ENCODE measurements at places on chromosomes 4 and X.
A peak's percentile ranks its signal among the peaks of the same experiment; 100 is the strongest.

DNA sequence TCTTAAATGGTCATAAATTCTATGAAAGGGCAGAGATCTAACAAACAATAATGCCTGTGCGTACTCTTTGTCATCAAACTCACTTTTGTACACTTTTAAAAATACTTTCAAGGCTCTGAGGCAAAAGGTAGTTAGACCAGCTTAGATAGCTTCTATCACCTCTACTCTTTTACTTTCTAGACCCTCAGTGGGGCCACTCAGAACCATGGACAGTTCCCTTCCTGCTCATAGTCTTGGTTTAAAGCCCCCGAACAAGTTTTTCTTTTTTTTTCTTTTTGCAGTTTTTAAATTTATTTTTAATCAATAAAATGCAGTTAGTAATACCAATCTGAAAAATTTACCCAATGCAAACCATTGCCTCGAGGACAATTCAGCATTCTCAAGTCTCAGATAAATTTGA lies 460.5 kb upstream of the CNKSR2 start:
- DNase-seq, result no peak

GRCh38 chr4:10589799-10590198 lies 94.8 kb downstream of the CLNK start:
- no peak for DNase-seq

DNA sequence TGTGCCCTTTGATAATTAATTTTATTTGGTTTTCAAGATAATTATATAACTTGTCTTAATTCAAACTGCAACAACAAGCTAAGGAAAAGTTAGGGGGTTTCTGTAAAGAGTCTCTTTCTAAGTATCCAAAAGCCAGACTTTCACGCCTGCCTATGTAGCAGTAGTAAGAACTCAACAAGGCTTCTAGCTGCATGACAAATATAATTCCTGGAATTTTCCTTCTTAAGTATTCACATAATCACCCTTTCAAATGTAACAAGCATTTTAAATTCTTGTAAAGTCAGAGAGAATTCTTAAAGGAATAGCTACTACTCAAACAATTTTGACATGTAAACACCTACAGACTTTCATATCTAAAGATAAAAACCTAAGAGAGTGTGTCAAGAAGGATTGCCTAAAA lies 189.7 kb upstream of the NDST3 start:
- DNase-seq, result no peak

GRCh38 chrX:78063687-78064086 lies 40.4 kb upstream of the PGK1 start:
- no peak for DNase-seq

- no peak for DNase-seq
Measured at GRCh38 chr4:158590306-158590705, 68.6 kb downstream of the RXFP1 start.

DNA sequence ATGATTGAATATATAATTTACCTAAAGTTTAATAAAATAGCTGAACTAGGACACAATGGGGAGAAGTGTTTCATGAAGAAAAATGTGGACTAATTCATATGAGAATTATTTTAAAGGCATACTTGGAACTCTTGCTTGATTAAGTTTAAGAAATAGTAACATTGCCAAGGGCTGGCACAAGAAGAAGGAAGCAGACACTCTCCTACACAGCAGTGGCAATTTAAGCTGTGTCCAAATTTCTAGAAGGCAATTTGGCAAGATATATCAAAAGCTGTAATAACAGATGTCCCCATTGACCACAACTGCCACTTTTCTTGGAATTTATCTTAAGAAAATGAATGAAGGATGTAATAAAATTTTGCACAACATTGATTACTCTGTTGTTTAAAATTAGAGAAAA lies 209.5 kb upstream of the S100G start:
- no peak for DNase-seq

DNA sequence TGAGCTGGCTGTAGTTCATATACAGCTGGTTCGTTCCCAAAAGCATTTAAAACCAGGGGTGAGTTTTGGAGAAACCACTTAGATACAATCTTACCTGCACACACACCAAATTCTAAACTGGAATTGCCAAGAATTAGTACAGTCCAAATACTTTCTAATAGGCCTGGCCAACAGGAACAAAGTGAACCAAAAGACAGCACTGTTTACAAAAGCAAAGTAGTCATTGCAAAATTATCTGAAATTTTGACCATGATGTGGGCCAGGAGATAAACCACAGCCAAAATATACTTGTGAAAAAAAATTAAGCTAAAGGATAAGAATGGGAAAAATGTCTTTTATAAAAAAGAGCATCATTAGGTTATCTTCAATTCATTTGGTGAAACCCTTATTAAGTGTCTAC lies 37.9 kb upstream of the NAP1L5 start:
- DNase-seq, result no peak

DNA sequence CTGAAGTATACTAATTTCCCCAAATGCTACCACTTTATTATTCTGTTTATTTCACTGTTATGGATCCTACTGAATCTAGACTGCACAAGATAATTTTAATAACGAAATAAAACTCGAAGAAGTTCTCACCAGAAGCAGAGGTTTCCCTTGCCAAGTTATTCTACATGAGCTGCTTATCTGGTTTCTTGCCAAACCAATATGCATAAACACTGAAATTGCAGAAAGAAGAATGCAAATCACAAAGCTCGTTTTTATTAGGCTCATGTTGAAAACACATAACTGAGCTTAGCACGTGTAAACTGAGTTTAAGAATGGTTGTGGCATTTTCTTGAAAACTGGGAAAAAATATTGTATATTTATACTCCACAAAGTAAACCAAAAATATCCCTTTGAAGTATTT lies 35.9 kb downstream of the GRID2 start:
- no peak for DNase-seq

GRCh38 chrX:42869659-42870476 lies 91.9 kb upstream of the PPP1R2C start:
- no peak for DNase-seq

DNA sequence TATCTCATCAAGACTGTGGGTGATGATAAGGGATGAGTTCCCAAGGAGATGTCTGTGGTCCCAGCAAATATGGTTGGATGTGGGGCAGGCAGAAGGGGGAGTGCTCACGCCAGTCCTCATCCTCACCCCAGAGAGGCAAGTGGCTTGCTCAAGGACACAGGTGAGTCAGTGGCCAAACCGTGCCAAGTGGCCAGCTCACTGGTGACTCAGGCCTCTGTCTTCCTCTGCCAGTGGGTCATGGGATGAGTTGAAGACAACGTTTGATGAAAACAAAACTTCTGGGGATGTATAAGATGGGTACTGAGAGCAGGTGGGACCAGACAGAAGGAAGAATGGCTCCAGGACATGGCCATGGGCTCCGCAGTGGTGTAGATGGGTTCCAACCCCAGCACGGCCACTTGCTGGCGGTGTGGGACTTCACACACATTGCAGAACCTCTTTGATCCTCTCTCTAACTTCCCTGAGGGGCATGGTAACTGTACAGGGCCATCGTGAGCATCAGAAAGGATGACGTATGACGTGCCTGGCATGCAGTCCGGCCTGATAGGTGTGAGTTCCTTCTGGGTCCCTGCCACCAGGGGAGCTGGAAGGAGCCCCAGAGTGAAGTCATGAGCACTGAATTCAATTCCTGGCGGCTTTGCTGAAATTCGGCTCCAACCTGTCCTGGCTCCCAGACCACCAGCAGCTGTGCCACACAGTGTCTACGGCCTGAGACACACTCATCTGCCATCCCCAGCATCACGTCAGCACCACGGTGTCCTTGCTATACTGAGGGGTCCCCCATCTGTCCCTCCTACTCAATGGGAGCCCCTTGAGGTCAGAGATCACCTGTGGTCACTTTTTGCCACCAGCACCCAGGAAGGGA lies 41.3 kb upstream of the GPR78 start:
- peak; percentile 79 for DNase-seq

DNA sequence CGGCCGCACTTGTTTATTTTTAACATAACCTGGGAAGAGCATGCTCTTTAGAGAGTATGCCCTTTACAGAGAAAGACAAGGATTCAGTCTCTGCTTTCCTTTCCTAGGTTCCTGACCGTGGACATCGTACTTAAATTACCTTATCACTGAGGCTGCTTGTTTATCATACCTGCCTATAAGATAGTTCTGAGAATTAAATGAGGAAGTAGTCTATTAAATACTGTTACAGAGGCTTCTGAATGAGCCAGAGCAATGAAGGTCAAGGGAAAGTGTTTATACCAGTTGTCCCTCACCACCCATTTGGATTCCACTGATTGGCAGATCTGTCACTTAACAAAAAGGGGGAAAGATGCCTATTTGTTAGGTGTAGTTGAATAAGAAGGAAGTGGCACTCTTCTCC lies 10.0 kb downstream of the TXLNG start:
- DNase-seq, result no peak

- no peak for DNase-seq
Measured at GRCh38 chrX:131789664-131790063, 233.4 kb upstream of the STK26 start.

- DNase-seq, result no peak
Measured at GRCh38 chrX:13152518-13153185, 108.2 kb upstream of the FAM9C start.

DNA sequence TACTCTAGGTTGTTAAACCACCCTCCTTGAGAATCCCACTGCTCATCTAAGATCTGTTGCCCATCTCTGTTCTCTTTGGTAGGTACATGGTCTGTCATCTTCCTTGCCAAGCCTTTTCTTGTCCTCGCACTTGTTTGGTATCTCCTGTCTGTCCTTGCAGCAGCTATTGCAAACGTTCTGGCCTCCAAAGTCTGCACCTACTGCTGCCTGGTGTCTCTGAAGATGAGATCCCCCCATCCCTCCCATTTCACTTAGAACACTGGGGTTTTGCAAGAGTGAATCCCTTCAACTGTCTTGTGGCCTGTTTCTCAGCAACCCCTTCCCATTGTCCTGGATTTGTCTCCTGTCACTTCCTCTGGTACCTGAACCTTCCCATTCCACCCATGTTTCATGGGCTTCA lies 673 bp downstream of the CNGA2 start:
- DNase-seq, result no peak

DNA sequence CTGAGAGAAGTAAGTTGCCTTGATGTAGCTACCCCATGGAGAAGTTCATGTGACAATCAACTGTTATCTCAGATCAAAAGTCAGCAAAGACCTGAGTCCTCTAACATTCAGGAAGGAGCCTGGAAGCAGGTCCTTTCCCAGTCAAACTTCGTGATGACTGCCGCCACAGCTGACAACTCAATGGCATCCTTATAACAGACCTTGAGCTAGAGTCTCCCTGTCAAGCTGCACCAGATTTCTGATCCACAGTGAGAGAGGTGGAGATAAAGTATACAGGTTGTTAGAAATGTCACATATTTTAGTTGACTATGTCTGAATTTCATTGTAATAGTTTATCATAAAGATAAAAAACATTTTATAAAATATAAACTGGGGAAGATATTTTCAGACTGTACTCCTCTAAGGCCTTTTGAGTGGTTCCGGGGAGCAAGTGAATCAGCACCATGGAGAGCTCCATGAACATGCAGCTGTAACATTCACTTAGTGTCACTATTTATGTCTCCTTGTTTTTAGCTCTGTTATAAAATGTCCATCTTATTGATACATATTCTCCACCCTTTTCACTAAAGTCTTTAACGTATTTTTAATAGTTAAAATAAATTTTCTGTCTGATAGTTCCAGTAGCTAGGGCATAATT lies 1653.5 kb upstream of the AGA start:
- no peak for DNase-seq

DNA sequence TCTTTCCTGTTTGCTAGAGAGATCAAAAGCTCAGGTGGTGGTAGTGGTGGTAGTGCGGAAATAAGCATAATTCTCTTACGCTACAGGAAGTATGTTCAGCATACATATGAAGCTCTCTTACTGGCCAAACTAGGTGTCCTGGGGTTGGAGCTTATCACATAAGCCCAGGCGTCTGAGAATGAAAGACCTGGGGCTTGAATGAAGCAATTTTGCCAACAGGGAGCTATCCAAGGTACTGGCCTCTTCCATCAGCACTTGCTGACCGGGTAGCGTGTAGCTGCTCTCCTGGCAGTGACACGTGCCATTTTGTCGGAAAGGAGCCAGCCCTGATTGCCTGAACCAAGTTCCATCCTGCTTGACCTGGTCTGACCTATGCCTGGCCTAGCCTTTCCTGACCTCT lies 65.9 kb upstream of the HPF1 start:
- peak; percentile 62 for DNase-seq

- no peak for DNase-seq
Measured at GRCh38 chr4:91064157-91064853, 937.1 kb downstream of the CCSER1 start.

DNA sequence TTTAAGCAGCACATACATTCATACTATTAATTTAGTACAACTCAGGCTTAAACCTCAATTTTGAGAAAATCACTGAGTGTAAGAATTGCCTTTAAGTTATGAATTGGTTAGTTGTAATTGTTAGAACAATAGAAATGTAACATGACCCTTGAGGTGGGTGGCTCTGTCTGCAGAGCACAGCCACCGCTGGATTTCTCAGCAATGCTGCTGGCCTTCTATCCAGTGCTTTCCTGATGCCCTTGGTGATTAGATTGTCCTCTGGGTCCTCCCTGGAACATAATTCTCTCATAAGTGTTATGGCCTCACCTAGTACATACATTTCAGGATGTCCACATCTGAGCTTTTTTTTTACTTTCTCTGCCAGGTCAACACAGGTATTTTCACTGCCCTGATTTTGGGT lies 213.2 kb downstream of the SLC7A11 start:
- no peak for DNase-seq

DNA sequence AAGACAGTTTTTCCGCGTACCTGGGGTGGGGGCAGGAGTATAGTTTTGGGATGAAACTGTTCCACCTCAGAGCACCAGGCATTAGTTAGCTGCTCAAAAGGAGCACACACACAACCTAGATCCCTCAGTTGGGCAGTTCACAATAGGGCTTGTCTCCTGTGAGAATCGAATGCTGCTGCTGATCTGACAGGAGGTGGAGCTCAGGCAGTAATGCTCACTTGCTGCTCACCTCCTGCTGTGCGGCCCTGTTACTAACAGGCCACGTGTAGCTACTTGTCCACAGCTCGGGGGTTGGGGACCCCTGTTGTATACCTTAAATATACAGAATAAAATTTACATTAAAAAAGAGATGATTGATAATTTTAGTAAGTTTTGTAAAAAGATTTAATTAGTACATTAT lies 191.5 kb downstream of the SLC7A11 start:
- no peak for DNase-seq

GRCh38 chr4:77613267-77613666 lies 7.6 kb downstream of the CXCL13 start:
- DNase-seq, result no peak

- peak; percentile 21 for DNase-seq
Measured at GRCh38 chr4:20391198-20391597, 139.5 kb downstream of the SLIT2 start.
